CD4-positive, alpha-beta T cell treated with Interleukin-2 at 100 ng/mL for 4 hours (primary cell): ENCODE measurements at places on chromosomes 2 and 18.

DNA sequence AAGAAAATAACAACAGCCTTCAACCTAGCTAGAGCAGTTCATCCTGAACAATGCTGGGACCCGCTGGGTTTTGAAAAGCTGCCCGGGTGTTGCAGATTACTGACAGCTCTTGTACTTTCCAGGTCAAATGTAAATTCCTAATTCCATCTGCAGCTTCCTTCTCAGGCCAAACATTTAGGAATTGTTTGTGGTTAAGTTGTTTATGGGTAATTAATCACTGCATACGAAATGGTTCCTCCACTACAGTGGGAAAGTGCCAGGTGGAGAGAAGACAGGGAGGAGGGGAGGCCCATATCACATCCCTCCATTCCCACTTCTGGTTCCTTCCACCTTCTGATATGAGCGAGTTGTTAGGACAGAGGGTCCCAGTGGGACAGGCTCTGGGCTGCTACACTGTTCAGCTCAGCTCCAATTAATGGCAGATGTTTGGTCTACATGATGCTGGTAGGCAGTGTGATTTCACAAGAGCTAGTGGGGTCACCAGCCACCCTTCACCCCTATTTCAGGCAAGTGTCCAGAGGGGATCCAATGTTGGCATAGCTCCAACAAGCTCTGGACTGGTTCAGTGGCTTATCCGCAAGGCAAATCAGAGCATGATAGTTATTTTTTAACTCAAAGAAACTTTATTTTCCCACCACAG is 112.9 kb upstream of the ACAA2 start:
- DNase-seq, result no peak

- DNase-seq, result no peak
Observed at GRCh38 chr18:42745171-42745570, 370.3 kb downstream of the RIT2 start.

DNA sequence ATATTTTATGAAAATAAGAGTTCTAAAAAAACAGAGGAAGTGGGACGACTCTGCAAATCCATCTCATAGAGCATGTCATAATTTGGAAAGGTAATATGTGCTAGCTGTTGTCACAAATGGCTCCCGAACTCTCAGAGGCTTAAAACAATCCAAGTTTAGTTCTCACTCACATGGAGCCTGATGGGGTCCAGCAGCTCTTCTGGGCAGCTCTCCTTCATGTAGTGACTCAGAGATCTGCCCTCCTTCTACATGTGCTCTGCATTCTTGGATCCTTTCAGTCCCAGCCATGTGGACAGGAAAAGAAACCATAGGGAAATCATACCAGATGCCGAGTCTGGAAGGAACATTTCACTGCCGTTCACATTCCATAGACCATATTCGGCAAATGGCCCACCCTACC is 180.1 kb upstream of the APCDD1 start:
- DNase-seq, result no peak

GRCh38 chr2:25838152-25838756 is 40.0 kb downstream of the ASXL2 start:
- DNase-seq, result no peak

- peak; percentile 70 for DNase-seq
Observed at GRCh38 chr2:218396688-218397462, 2.8 kb upstream of the CTDSP1 start.

GRCh38 chr2:88669482-88670214 is 21.8 kb upstream of the RPIA start:
- peak; percentile 51 for DNase-seq

DNA sequence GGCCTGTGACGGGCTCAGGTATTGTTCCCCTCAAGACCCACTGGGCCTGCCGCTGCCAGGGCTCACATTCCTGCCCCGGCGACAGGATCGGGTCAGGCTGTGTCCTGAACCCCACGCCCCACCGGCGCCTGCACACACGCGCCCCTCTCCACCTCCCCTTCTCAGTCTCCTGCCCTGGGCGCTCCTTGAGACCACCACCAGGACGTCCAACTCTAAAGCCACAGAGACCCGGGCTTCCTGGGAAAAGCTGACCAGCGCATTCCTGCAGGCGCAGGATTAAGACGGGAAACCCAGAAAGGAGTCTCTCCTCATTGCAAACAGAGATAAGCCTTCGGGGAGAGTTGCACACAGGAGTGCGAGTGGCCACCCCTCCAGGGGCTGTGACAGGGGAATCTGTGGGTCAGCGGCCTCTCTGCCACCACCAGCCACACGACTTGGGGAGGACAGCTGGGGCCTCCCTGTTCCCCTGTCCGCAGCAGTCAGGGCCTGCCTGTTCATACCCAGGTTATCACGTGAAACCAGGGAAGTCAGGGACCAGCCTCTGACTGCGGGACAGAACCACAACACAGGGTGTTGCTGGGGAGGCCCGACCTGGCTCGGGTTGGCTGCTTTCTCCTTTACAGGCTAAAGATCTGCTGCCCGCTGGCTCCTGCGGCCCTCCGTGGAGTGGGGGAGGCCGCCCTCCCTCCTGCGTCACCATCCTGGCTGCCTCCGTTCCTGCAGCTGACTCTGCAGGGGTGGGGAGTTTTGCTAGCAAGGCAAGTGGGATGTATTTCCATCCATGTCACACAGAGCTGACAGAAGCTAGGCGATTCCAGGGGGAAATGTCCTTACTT is 88.8 kb downstream of the ZCCHC2 start:
- DNase-seq, result no peak

- no peak for DNase-seq
Observed at GRCh38 chr2:59790186-59791003, 763.1 kb downstream of the BCL11A start.

DNA sequence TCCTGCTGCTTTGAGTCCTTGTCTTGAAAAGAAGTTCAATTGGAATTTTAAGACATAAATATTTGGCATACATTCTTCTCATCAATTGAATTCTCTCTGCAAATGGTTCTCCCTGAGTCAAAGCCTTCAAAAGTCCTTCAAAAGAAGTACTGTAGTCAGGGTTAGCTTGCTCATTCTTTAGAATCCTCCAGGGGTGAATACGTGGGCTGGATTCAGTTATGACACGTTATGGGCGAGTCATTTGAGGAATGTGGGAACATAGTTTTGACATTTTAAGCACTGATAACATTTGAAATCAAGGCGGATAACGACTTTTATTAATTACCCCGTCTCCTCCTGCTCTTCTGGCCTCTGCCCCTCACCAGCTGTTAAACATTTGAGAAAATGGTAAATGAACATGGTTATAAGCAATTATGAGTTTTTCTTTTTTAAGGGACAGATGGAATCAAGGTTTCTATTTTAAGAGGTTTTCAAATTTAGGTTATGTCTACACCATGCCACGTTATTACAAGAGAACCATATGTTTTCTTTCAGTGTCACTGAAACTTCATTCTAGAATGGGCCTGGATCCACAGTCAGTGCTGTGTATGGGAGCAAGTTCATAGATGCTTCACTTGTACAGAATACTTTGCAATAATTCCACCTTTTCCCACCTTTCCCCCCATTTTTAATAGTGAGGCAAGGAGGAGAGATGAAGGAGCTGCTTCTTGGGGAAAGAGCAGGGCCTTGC is 273.1 kb downstream of the TSN start:
- DNase-seq, result no peak

GRCh38 chr2:226554701-226555100 is 244.9 kb downstream of the IRS1 start:
- DNase-seq, result no peak

DNA sequence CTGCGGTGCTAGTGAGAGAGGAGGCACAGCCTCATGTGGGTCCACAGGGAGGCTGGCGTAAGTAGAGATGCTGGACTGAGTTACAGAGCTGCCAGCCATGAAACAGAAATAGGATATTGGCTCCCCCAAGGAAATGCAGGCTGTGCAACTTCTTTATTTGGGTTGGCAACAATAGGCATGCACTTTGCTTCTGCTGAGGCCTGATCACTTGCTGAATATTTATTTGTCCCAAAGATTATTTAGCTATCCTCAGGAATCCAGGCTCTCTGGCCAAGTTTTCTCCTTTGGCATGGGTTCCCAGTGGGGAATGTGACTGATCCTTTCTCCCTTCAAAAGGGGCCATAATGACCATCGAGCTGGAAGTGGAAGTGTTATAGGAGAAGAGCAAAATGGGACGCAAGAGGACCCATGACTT is 60.0 kb downstream of the MAPK4 start:
- DNase-seq, result no peak

GRCh38 chr2:236969767-236970655 is 115.7 kb upstream of the COPS8 start:
- DNase-seq, result peak; percentile 14

- DNase-seq, result peak; percentile 21
Observed at GRCh38 chr2:156321243-156321904, 11.1 kb downstream of the NR4A2 start.

GRCh38 chr2:226308323-226308680 is 491.3 kb downstream of the IRS1 start:
- no peak for DNase-seq
